Neural crest cell (in vitro differentiated cells): ENCODE measurements at places on chromosomes 12 and 14.
A peak's percentile ranks its signal among the peaks of the same experiment; 100 is the strongest.

DNA sequence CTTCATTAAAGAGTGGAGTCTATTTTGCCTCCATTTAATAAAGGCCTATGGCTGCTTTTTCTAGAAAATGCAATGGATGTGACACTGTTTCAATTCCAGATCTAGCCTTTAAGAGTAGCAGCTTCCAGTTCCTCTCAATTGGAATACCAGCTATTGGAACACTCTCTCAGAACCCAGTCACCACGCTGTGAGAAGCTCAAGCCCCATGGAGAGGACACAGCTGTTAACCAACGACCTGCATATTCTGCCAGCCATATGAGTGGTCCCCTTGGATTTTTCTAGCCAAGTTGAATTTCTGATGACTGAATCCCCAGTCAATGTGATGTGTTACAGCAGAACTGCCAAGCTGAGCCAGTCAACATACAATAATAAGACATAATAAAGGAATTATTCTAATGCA is 131.8 kb downstream of the TMTC3 start:
- DNase-seq: no peak

DNA sequence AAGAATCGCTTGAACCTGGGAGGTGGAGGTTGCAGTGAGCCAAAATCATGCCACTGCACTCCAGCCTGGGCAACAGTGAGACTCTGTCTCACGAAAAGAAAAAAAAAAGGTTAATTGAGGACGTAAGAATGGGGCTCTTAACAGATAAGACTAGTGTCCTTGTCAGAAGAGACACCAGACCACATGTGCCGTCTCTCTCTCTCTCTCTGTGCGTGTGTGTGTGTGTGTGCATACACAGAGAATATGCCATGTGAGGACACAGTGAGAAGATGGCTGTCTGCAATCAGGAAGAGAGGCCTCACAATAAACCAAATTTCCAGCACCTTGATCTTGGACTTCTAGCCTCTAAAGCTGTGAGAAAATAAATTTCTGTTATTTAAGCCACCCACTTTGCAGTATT is 11.7 kb upstream of the ERC1 start:
- no peak for DNase-seq

- DNase-seq: no peak
Observed at GRCh38 chr12:82517027-82517426, 158.7 kb downstream of the METTL25 start.

GRCh38 chr12:81369175-81369574 is 291.3 kb downstream of the ACSS3 start:
- DNase-seq: no peak

GRCh38 chr14:94771906-94772490 is 2.1 kb upstream of the GSC start:
- DNase-seq: no peak

DNA sequence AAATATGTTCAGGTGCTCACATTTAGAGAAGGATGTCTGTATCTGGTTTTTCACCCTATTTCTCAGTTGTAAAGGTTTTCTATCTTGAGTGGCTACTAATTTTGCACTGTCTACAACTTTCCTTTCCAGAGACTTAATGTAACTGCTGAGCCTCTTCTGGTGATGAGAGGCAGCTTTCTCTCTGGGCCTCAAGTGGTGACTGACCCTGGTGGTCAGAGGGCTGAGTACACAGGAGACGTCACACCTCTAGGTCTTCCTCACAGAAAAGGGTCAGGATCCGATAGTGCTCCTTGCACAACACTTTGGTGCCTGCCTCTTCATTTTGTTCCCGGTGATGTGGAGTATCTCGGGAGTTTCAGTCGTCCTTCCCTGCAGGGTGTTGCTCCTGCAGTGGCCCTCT is 76.8 kb downstream of the LIN7A start:
- DNase-seq: no peak

GRCh38 chr12:23534196-23534595 is 415.3 kb downstream of the SOX5 start:
- DNase-seq: no peak

GRCh38 chr12:73076760-73077159 is 804.6 kb downstream of the TRHDE start:
- no peak for DNase-seq

GRCh38 chr12:41917938-41918341 is 226.7 kb downstream of the GXYLT1 start:
- no peak for DNase-seq

- no peak for DNase-seq
Observed at GRCh38 chr12:14937689-14938088, 648 bp downstream of the ERP27 start.

DNA sequence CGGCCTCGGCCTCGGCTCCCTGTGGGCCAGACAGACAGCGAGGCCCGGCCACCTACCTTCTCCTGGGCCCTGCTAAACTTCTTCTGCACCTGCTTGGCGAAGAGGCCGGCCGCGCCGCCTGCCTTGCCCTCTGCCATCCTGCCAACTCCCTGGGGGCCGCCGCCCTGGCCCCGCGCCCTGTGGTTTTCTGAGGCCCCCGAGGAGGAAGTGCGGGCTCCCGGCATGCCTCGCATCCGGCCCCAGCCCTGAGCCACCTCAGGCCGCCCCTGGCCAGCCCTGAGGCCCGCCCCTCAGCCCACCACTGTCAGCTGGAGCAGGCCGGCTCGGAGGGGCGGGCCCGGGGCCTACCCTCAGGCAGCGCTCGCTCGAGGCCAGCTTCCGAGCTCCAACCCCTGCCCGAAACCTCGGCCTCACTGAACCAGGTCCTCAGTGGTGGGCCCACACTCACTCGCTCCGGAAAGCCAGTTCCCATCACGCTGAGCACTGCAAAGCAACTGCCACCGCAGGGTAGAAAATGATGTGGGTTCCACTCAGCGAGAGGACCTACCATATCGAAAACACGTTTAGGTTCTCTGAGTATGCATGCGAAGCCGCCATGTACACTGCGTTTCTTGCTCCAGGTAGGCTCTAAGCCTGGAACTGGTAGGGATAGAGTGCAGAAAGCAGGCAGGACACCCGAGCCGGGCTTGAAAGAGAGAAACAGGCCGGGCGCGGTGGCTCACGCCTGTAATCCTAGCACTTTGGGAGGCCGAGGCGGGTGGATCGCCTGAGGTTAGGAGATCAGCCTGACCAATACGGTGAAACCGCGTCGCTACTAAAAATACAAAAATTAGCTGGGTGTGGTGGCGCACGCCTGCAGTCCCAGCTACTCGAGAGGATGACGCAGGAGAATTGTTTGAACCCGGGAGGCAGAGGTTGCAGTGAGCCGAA is at the start of gene BIN2:
BIN2 (minus strand) TSS at position 209 of the 930 bp plus-strand sequence; CDS start at position 137, 72 bp downstream.
- DNase-seq: no peak

DNA sequence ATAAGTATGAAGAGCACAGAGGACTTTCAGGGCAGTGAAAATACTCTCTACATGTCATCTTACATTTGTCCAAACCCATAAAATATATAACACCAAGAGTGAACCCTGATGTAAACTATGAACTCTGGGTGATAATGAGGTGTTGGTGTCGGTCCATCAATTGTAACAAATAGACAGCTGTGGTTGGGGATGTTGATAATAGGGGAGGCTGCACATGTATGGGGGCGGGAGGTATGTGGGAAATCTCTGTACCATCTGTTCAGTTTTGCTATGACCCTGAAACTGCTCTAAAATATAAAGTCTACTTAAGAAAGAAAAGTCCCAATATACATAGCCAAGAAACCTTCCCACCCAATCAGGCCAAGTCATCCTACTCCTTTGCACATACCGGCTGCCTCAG is 88.5 kb downstream of the GPR135 start:
- DNase-seq: no peak

DNA sequence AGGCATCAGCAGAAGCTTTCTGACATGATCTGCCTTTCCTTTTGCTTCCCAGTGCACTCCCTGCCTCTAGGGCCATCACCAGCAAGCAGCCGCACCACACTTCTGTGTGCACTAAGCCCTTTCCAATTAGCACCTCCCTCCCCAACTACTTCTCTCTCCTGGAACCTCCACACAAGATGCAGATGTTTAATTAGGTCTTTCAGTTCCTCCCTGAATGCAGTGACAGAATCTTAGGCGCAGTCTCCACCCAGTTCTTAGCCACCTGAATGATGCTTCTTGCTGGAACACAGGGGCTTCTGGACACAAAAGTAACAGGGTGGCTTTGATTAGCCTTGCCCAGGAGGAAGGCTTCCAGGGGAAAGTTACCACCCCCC is 32.9 kb downstream of the NIN start:
- no peak for DNase-seq

DNA sequence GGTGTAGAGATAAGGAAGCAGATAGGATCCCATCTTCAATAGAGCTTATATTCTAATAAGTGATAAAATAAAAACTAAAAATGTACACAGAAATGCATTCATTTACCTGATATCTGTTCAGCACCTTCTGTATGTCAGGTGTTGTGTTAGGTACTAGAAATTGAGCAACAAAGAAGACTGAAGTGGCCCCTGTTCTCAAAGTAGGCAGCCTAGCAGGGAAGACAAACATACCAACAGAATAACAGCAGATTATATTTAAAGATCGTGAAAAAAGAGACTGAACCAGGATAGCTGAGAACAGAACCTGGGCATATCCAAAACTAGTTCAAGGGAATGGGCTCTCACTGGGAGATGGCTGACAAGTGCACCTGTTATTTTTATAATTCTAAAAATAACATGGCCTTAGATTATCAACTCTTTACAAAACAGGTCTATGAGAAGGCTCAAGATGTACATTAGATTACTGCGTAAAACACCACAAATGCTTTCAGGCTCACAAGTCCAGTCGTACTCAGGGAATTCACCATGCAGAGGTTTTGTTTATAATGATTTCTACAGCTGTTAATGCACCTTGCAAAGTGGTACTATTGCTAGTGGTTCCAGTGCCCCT is 16.4 kb downstream of the ANO6 start:
- DNase-seq: no peak

DNA sequence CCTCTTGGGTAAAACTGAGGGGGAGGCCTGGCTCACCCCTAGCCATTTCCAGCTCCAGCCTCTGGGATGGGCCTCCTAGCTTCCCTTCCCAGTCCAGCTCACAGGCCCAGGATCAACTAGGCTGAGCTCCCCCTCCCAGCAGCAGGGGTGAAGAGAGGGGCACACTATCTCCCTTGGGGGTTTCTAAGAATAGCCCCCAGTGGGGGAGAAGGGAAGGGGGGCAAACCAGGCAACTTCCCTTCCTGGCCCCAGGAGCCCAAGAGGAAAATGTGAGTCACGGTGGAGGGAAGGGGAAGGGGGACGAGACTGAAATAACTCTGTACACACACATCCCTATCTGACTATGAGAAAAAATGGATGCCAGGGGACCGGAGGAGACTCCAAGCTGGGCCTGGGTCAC is 9.0 kb downstream of the ADCY6 start:
- DNase-seq: no peak

GRCh38 chr12:25979563-25979962 is 21.1 kb downstream of the RASSF8 start:
- no peak for DNase-seq

GRCh38 chr12:27332714-27333402 is at the start of gene BMAL2:
TSS of gene BMAL2 (plus strand) at chr12:27332836. CDS start at chr12:27333073, 237 bp downstream.
- DNase-seq: peak; percentile 58

DNA sequence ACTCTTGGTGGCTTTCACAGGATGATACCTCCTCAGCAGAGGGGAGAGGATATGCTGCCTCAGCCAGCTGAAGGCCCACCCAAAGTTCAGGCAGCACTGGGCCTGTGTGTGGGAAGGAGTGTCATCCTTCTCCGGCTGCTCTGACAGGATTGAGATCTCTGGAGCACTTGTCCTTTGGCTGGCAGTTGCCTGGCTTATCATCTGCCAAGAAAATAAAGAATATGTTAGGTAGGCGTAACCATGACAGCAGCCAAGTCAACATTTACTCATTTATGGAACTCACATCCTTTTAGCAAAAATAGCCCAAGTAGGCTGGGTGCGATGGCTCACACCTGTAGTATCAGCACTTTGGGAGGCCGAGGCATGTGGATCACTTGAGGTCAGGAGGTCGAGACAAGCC is 68.5 kb downstream of the PPFIBP1 start:
- DNase-seq: no peak

GRCh38 chr14:79197516-79197915 is 1013.8 kb downstream of the DIO2 start:
- DNase-seq: no peak

GRCh38 chr12:4135919-4136605 is 137.5 kb upstream of the CCND2 start:
- peak; percentile 14 for DNase-seq

DNA sequence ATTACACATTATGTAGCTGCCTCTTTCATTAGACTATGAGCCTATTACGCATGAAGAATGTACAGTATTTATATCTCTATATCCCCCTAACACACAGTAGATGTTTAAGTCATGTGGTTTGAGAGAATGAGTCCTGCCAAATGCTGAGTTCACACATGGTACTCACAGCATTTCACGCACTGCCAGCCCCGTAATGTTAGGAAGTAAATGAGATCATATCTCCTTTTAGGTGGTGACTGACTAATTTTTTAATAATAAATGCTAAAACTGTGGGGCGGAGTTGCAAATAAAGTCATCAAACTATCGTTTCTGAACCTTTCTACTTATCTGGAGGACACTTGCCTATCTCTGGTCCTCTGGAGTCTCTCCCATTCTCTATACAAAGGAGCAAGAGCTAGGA is 343.8 kb downstream of the ADAMTS20 start:
- DNase-seq: no peak

GRCh38 chr14:61620130-61620946 is 75.0 kb upstream of the HIF1A start:
- DNase-seq: no peak

DNA sequence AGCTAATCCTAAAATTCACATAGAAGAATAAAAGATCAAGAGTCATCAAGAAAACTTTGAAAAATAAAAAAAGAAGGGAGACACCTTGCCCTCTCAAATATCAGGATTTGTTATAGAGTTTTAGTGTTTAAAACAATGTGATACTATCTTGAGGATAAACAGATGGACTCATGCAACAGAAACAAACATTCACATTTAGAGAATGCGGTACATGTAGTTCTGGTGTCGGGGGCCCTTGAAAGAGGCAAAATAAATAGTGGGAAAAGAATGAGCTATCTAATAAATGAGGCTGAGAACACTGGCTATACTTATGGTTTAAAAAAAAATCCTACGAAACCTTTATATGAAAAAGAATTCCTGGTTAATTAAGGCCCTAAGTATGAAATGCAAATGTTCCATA is 127.7 kb downstream of the LLPH start:
- DNase-seq: no peak

DNA sequence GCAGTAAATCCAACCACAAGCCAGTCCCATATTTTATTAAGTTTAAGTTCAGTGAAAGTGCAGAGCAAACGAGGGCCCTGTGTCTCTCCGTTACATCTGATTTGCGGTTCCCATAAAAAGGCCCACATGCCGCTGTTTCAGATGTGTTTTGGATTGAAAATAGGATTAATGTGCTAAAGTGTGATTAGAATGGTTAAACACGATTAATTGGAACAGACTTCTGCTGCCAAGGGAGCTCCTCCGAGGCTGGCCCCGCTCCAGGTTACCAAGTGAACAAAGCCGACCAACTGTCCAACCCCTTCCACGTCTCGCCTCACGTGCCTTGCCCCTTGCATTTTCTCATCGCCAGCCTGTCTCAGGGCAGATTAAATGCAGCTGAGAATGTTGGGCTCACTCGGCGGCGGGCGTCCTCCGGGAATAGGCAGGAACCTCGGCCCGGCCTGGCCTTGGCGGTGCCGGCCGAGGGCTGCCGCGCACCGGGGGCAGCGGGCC is 166.5 kb upstream of the GSC start:
- no peak for DNase-seq

- DNase-seq: no peak
Observed at GRCh38 chr12:120175062-120175461, 19.5 kb downstream of the GCN1 start.

- no peak for DNase-seq
Observed at GRCh38 chr12:76428117-76428516, 79.9 kb upstream of the BBS10 start.
